Esophagus muscularis mucosa (tissue), 4 donors: ENCODE measurements at places on chromosomes 11 and 22. TPM values are rescaled to one million over a fixed set of nuclear protein-coding genes. Genes with fewer than 3 reads are reported as not detected.

GRCh38 chr22:43969021-43969878, 14.0 kb downstream of the SAMM50 start:
- DNase-seq, result no peak

- DNase-seq, result no peak
These were observed 47.0 kb upstream of the ARHGAP42 start for GRCh38 chr11:100640071-100640470.

GRCh38 chr22:22408731-22409696, 99.5 kb downstream of the ZNF280B start:
- peak; percentile 88 for DNase-seq

DNA sequence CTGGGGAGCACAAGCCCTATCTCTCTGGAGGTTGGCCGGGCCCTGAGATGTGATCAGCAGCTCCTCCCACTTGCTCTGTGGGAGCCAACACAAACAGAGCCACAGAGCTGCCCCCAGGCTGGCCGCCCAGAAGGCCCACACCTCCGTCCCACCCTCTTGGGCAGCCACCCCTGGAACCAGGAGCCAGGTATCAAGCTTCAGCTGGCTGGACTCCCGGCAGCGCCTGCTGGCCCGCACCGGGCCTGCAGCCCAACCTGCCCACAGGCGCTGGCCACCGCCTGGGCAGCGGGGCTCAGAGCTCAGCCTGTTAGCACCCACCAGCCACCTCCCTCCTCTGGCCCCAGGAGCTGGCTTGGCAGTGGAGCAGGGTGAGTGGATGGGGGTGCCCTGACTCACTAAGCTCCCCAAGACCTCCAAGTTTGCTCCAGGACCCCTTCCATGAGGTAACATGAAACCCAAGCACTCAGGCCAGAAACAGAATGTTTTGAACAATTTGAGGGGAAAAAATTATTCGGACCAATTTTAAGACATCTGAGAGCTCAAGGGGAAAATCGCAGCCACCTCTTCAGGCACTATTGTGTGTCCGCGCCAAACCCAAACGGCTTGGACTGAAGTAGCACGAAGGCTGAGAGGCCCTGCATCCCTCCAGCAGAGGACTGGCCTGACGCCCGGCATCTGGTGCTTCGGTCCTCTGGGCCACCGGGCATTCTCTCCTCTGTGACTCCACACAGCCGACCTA, 450.8 kb downstream of the SOX6 start:
- no peak for DNase-seq

DNA sequence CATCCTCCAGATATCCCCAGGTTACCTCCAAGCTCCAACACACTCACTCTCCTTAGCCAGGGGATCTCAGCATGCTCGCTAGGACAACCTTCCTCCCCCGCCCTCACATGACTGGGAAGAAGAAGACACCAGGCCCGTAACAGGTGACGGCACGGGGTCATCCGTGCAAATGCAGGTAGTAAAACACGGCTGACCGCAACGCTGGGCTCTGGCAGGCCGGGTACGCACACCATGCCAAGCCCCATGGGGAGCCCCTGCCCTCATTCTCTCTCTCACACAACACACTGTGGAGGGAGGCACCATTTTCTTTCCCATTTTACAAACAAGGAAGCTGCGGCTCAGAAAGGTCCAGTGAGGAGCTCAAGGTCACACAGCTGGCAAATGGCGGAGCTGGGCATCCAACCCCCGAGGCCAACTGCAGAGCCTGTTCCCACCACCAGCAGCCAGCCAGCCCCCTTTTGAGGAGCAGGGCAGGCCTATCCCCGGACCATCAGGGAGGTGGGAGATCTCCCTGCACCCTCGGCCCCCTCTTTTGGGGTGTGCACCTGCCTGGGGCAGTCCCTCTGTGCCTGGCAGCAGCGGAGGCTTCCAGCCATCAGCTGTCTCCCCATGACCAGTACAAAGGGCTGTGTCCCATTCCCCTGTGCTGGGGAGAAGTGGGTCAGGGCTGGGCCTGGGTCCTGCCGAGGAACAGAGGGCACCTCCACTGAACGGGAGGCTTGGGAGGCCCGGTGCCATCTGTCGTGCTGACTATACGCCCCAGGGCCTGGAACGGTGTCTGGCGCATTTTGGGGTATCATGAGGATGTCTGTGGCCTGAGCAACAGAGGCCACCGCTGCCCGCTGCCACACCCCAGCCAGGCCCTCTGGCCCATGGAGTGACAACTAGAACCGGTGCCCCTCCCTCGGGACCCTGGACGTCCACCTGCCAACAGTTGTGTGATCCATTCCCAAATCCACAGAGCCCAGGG, 280.9 kb downstream of the CTTN start:
- no peak for DNase-seq

GRCh38 chr11:116384876-116385275, 387.9 kb downstream of the BUD13 start:
- DNase-seq, result no peak

- no peak for DNase-seq
These were observed 19.1 kb downstream of the ZBTB44 start for GRCh38 chr11:130295657-130296056.

GRCh38 chr22:48753752-48754517, 1073.7 kb downstream of the BRD1 start:
- DNase-seq, result peak; percentile 87

GRCh38 chr11:13008625-13009475, at the start of gene RASSF10:
Gene RASSF10 (plus strand): TSS chr11:13009316. CDS start chr11:13009577, 261 bp downstream.
- DNase-seq, result no peak

DNA sequence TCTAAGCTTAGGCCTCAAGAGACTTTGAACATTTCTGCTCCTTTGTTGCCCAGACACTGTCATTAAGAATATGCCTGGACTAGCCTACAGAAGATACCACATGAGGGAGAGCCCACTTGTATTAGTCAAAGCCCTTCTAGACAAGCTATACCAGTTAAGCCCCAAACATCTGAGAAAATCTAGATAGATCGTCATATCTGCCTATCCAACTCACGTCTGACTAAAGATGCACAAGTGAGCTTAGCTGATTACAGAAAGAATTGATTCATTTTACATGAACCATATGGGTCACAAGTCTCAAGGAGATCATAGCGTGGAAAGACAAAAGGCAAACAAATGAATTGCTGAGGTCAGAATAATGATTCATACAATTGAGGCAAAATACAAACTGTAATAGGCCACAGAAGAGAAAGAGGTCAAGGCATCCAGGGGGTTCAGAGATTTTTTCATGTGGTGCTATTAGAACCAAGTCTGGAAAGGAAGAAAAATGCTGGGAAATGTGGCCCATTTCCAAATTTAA, 1155.5 kb upstream of the TENM4 start:
- no peak for DNase-seq

DNA sequence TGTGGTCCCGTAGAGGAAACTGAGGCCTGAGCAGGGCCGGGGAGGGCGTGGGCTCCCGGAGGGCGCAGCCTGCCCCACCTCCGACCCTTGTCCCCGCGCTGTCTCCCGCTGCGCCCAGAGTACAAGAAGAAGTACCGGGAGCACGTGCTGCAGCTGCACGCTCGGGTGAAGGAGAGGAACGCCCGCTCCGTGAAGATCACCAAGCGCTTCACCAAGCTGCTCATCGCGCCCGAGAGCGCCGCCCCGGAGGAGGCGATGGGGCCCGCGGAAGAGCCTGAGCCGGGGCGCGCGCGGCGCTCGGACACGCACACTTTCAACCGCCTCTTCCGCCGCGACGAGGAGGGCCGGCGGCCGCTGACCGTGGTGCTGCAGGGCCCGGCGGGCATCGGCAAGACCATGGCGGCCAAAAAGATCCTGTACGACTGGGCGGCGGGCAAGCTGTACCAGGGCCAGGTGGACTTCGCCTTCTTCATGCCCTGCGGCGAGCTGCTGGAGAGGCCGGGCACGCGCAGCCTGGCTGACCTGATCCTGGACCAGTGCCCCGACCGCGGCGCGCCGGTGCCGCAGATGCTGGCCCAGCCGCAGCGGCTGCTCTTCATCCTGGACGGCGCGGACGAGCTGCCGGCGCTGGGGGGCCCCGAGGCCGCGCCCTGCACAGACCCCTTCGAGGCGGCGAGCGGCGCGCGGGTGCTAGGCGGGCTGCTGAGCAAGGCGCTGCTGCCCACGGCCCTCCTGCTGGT, 1.9 kb downstream of the NLRP6 start:
- DNase-seq, result no peak

- DNase-seq, result no peak
These were observed at the start of gene UPK3A for GRCh38 chr22:45284705-45285262. Gene UPK3A (plus strand): TSS chr22:45284949. CDS start chr22:45285014, 65 bp downstream.

DNA sequence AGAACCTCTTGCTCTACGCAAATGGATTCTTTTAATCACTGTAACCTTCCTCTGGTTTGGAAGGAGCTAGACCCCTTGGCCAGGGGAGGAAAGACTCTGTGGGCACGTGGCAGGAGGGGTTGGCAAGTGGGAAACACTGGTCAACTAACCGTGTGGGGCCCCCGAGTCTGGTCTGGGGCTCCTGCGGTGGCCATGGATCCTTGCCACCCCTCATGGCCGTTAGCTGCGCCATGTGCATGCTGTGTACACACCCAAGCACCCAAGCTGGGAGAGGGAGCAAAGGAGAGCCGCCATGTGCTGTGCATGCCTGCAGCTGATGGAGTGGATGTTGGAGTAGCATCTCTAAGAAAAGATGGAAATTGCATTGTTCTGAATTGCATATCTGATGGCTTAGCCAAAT, 730.6 kb downstream of the FAM181B start:
- no peak for DNase-seq

DNA sequence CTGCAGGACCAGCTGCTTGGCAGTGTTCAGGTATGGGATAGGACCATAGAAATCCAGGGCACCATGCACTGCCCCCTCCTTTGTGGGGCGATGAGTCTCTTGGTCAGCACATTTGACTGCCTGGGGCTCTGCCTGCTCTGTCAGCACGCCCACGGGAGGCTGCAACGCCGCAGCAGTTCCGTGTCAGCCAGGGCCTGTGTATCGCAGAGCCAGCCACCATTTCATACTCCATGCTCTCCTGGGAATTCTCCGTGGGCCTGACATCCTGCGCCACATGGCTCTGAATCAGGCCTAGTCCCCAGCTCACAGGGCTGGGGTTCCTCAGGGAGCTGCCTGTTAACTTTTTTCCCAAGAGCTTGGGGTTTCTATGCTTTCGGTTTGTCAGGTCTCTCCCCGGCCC, 16.9 kb upstream of the RELT start:
- no peak for DNase-seq

GRCh38 chr11:39374963-39375698, 2084.3 kb downstream of the LRRC4C start:
- DNase-seq, result no peak

DNA sequence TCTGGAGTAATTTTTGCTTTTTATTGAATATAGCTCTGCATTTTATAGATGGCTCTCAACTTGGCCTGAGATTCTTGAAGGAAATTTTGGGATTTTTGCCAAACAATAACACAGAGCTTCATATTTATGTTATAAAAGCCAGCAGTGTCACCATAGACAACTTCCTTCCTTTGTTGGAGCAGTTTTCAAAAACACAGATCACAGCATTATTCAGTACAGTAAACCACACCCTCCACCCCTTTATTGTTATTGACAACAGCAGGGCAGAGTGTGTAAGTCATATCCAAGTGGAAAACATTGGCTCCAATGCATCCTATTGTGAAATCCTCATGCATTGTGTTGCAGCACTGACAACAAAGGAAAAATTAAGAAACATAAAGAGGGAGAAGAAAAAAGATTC, 62.6 kb upstream of the PRSS23 start:
- no peak for DNase-seq

DNA sequence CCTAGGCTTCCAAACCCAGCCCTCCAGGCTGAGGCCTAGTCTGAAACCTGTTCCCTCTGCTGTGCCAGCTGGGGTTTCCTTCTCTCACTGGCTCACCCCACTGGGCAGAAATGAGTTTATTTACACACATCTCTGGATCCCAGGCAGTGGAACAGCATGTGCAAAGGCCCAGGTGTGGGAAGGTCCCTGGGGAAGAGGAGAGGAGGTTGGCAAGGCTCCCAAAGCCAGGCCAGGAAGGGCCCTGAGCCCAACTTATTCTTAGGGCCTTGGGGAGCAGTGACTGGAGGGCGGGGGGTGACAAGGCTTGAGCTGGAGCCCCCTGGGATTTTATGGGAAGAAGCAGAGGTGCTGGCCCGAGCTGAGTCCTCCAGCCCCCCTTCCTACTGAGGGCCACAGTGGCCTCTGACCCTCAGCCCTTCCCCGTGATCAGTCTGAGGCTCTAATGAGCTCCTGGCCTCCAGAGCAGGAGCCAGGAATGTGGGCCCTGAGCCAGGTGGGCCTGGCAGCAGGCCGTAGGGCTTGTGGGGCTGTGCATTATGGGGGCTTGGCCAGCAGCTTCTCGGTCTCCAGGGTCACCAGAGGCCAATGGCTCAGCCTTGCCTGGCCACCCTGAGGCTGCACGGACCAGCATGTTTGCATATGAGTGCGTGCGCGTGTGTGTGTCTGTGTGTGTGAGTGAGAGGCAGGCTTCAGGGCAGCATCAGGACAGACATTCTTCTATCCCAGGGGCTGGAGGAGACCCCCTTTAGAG, 2.9 kb downstream of the MYO7A start:
- no peak for DNase-seq

DNA sequence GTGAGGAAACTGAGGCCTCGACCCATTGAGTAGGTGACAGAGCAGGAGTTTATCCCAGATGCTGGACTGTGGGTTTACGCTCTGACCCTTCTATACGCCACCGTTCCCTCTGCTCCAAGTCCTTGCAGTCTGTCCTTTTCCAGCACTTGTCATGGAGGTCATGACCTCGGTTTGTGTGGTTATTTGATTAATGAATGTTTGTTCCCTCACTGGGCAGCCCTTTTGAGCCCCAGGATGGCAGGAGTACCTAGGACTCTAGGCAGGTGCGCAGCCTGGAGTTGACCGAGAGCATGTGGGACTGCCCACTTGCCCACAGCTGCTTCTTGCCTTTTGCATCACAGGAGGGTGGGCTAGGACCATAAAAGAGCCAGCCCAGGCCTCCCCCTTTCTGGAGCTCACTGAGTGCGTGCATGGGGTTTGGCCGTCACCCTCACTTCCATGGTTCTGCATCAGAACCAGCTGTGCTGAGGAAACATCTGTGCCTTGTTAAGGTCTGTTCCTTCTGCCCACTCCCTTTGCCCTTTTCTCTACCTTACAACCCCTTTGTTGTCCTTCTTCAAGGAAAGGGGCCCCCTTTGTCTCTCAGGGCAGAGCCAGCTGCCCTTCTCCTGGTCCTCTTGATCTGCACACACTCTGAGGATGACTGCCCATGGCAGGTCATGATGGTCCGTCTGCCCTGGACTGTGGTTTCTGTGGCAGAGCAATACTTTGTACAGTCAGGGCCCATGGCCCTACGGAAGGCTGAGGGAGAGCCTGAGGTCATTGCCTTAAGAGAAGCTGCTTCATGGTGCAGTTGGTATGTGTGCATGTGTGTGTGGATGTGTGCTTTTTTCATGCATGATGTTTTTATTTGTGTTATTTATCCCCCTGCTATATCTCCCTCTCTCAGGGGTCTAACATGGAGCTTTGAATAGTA, 38.2 kb downstream of the BMAL1 start:
- DNase-seq, result no peak

DNA sequence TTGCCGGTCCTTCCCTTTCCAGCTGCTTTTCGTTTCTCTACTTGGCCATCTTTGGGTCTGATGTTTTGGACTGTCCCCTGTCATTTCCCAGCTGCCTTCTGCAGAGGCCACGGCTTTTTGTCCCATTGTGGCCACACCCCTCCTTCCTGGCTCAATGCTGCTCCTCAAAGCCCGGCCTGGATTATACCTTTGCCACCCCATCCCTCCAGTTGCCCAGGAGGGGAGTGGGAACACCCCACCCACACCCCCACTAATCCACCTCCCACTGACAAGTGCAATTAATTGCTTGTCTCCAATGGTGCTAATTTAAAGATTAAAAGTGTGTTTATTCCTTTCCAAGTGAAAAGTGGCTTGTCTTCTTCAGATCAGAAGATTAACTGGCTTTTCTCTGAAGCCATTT, 34.2 kb upstream of the CSNK2A3 start:
- no peak for DNase-seq

Gene HBB
- total RNA-seq, result 236 TPM

Gene RGL4
- total RNA-seq, result not detected

Gene FOLR2
- total RNA-seq, result 34.5 TPM

Gene PRG3
- not detected for total RNA-seq

Gene EXT2
- total RNA-seq, result 73.9 TPM
